Thoracic aorta (tissue), 2 donors: ENCODE measurements at places on chromosomes 6 and 20. TPM values are rescaled to one million over a fixed set of nuclear protein-coding genes. Genes with fewer than 3 reads are reported as not detected.

DNA sequence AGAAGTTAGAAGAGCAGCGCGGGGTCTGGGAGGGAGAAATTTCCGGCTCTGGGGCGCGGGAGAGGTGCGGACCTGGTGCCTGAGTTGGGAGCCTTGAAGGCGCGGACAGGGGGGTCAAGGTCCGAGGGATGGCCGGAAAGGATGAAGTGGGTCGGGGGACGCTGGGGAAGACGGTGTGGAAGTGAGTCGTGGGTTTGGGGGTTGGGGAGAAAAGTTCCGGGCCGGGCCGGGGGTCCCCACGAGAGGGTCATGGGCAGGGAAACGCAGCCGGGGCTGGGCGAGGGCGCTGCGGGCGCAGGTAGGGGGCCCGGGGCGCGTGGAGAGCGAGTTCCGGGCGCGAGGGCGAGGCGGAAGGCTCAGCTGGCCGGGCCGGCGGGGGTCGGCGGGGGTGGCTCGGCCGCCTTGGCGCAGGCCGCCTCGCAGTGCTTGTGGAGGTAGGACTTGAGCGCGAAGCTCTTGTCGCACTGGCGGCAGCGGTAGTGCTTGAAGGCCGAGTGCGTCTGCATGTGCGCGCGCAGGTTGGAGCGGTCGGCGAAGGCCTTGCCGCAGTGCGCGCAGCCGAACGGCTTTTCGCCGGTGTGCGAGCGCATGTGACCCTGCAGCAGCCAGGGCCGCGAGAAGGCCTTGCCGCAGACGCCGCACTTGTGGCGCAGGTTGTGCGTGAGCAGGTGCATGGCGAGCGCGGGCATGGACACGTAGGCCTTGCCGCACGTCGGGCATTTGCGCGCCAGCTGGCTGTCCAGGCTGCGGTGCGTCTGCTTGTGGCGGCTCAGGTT is 10.5 kb upstream of the SRXN1 start:
- H3K27ac ChIP-seq: no peak overlapping the region
- H3K4me3 ChIP-seq: no peak overlapping the region
- DNase-seq: no peak
- H3K36me3 ChIP-seq: no peaks in the 10 kb centered on the region
- no peaks in the 10 kb centered on the region for H3K4me1 ChIP-seq

- no peaks in the 10 kb centered on the region for H3K36me3 ChIP-seq
- DNase-seq: no peak
- no peaks in the 10 kb centered on the region for H3K27me3 ChIP-seq
- no peak overlapping the region for H3K4me3 ChIP-seq
- no peaks in the 10 kb centered on the region for H3K4me1 ChIP-seq
Measured at GRCh38 chr20:45104786-45105185, 3.9 kb upstream of the KCNS1 start.

The PHACTR1 gene
- 69.1 TPM for total RNA-seq

GRCh38 chr6:60687085-60687484 is 1598.9 kb downstream of the KHDRBS2 start:
- DNase-seq: no peak
- no peaks in the 10 kb centered on the region for H3K36me3 ChIP-seq
- no peak overlapping the region for H3K27ac ChIP-seq
- H3K4me3 ChIP-seq: no peak overlapping the region

DNA sequence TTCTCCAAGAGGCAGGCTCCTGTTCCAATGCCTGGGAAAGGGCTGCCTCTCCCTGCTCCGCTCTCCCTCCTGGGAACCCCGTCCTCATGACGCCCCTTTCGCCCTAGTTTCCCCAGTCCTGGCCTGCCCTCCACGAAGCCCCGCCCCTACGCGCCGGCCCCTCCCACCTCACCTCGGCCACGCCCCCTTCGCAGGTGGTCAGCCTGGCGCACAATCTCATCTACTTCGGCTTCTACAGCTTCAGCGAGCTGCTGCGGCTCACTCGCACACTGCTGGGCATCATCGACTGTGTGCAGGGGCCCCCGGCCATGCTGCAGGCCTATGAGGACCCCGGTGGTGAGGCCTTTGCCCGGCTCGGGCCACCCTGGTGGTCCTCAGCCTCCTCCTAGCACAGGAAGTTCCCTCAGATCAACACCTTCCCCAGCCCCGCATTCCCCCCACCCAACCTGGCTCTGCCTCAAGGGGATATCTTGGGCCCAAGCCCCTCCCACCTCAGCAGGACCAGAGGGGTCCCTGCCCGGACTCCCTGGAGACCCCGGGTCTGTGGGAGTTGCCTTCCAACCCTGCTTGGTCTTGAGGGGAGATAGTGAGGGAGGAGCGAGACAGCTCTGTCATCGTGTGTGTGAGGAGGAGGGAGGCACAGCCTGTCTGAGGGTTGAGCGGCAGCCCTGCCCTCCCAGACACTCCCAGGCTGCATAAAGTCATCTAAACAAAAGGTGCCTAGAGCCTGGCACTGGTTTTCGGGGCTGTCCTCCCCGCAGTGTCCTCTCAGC is 40.3 kb downstream of the UQCC2 start:
- no peaks in the 10 kb centered on the region for H3K36me3 ChIP-seq
- peaks cover 12% of the 10 kb centered on the region for H3K4me1 ChIP-seq
- H3K27me3 ChIP-seq: no peaks in the 10 kb centered on the region

- H3K27me3 ChIP-seq: no peaks in the 10 kb centered on the region
- no peak for DNase-seq
- H3K4me1 ChIP-seq: no peaks in the 10 kb centered on the region
- H3K36me3 ChIP-seq: no peaks in the 10 kb centered on the region
Measured at GRCh38 chr6:100247123-100247522, 217.6 kb downstream of the SIM1 start.

- no peak overlapping the region for H3K27ac ChIP-seq
- DNase-seq: no peak
- no peak overlapping the region for H3K4me3 ChIP-seq
- peaks cover 3% of the 10 kb centered on the region for H3K4me1 ChIP-seq
- H3K36me3 ChIP-seq: no peaks in the 10 kb centered on the region
Measured at GRCh38 chr6:29744131-29744530, 20.9 kb downstream of the HLA-F start.
